ENCODE measurements at places on chromosomes 1 and 21.
A peak's percentile ranks its signal among the peaks of the same experiment; 100 is the strongest.

- no peak for DNase-seq
Observed at GRCh38 chr1:172978595-172978994, 72.1 kb downstream of the TNFSF18 start.

GRCh38 chr1:165342168-165342567, 14.3 kb downstream of the LMX1A start:
- DNase-seq = no peak

DNA sequence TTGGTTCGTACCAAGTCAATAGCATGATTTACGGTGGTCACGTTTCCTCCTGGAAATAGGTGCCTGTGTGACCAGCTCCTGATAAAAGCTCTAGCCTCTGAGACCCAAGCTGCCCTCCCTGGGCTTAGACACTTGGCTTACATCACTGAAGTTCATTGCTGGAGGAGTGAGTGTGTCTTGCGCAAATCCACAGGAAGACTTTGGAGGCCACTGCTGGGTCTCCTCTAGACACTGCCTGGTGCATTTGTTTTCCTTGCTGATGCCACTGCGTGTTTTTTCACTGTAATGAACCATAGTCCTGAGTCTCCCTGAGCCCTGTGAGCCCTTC, 230.6 kb downstream of the DSCAM start:
- no peak for DNase-seq

DNA sequence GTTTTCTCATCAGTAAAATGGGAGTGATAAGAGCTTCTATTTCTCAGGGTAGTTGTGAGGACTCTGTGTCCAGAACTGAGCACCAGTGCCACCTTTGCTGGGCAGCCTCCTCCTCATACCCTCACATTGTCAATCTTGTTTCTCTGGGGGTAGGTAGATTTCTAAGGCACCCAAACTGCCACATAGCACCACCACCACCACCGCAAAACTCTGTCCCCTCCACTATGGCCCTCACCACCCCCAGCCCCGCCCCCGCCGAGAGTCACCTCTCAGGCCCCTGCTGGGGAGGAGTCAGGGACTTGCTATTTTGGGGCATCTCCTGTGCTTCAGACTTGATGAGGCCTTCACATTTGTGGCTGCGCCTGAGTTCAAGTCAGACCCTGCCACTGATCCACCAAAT, 549.2 kb downstream of the PTPRU start:
- no peak for DNase-seq

DNA sequence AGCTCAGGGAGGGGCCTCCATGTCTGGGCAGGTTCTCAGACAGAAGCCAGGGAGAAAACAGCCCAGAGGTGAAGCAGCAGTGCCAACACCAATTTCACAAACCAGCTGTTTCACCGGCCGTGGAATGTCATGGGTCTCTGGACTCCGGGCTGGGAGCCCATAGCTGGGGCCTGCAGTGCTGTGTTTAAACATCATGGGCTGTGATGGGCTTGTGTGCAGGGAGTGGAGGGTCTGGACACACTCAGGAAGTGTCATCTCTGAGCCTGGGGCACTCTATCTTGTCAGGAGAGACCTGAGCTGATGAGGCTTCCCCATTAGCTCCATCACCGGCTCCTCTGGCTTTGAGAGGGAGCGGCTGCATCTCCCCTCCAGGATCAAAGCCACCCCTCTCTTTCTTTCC, 173.6 kb upstream of the IGSF21 start:
- DNase-seq = no peak

DNA sequence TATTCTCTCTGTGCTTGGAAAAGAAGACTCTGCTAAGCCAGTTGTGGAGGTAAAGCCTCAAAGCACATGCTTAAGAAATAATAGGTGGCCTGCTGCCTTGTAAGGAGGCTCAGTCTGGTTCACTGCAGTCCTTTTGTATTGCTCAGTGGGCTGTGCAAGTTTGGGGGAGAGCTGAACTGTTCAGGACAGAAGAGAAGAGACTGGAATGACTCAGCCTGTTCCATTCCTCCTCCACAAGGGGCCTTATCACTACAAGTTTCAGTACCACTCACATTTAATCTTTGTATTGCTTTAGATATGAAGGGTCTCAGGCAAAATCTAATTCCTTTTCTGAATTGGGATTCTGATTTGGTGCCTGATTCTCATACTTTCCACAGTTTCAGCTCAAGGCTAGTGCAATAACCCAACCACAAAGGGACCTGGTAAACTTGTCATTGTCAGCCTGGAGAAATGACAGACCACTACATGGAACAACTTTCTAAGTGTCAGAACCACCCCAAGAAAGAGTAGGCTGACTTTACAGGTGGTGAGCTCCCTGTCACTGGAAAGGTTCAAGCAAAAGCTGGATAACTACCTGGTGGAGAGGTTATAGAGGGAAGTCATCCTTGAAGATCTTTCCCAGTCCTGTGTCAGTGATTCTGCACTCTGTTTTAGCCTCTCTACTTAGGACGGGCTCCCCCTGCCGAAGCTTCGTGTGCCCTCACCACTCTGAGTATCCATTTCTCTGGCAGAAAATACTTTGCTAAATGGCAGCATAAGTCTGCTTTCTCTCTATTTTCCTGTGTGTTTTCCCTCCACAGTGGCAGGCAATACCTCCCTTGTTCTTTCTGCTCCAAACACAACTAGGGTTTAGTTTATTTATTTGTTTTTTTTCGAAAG, 162.9 kb upstream of the GJB5 start:
- no peak for DNase-seq

DNA sequence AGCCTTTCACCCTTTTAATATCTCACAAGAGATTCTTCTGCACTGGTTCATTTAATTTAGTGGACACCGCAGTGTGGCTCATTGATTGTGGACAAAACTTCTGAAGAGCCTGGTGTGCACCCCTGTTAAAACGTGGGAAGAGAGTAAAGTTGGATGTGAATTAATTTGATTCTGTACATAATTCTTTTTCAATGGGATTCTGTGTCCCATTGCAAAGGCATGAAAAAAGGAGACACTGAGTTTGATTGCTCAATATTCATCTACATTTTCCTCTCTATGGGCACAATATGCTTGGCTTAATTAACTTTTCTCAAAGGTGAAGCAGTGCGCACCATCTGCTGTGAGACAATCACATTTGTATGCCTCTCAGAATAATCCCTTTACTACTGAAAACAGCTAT, 95.1 kb downstream of the BARHL2 start:
- no peak for DNase-seq

- no peak for DNase-seq
Observed at GRCh38 chr21:45873866-45874265, 107.7 kb upstream of the COL6A1 start.

DNA sequence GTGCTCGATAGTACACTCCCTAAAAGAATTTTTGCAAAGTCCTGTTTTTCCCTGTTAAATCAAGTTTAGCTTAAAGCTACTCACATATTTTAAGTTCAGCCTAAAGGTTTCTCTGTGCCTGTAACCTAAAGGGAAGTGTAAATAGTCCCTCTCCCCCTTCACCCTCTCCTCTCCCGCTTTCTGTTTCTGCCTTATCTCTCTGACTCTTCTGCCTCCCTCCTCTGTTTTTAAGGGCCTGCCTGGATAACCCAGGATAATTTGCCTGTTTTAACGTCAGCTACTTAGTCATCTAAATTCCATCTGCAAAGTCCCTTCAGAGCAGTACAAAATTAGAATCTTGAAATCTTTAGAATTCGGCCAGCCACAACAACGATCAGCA, 92.6 kb downstream of the NID1 start:
- peak; percentile 12 for DNase-seq

- DNase-seq = no peak
Observed at GRCh38 chr1:243667591-243667990, 182.5 kb downstream of the AKT3 start.

GRCh38 chr21:37257967-37258877, 8.9 kb downstream of the VPS26C start:
- peak; percentile 58 for DNase-seq
